ENCODE measurements at places on chromosomes 5 and 9.

DNA sequence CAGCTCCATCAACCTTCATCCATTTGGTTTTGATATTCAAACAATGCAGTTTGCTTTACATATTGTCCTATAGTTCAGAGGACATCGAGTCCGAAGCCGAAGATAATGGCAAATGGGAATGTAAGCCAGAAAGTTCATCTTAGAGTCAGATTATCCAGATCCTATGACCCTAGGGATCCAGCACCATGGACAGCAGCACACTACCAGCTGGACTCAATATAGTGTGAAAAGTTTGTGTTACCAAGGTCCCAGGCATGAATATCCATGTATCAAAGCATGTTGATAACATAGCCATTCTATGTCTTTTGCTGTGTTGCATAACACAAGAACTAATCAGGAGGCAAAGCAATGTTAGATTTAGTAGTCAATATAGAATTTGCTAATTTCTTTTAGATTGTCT, 46.3 kb downstream of the FSTL4 start:
- peak; percentile 65 for DNase-seq

GRCh38 chr5:149073213-149073612, 10.4 kb upstream of the SH3TC2 start:
- DNase-seq, result no peak

GRCh38 chr5:16897284-16897704, 38.8 kb downstream of the MYO10 start:
- no peak for DNase-seq

DNA sequence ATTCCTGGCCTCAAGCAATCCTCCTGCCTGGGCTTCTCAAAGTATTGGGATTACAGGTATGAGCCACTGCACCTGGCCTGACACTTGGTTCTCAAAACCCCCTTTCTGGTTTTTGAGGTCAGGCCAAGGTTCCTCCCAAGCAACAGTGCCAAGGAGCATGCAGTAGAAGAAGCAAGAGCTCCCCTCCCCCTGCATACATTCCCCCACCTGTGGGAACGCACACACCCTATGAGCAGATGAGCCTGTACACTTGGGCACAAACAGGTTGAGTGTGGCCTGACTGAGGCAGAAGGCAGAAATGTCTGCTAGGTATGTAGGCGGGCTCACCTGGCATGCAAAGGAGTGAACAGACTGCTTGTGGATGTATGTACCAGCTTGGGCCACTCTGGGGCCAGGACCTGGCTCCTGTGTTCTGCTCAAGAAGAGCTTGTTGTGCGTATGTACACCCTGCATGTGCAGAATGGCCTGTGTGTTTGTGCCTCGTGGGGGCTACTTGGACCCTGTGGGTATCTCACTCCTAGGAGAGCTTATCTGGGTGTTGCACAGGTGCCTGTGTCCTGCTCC, 1.7 kb downstream of the GPRIN1 start:
- no peak for DNase-seq

GRCh38 chr9:136359774-136360718, 3.5 kb downstream of the DNLZ start:
- no peak for DNase-seq

DNA sequence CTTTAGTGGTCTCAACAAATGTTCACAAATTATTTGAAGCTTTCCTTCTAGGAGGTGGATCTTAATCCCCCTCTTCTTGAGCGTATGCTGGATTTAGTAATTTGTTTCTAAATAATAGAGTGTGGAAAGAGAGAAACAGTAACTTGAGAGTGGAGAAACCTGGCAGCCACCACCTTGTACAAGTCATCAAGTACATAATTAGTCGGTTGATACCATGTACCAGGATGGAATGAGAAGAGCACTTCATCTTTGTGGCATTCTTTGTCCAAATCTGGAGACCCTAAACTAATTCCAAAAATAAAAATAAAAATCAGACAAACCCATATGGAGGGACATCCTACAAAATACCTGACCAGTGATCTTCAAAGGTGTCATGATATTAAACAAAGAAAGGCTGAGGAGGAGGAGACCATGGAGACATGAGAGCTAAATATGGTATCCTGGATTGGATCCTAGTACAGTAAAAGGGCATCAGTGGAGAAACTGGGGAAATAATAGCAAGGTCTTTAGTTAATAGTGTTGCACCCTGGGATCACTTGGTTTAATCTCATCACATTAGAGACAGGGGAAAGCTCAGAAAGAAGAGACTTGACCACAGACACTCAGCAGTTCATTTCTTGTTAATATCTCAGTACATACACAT, 147.9 kb downstream of the ASTN2 start:
- no peak for DNase-seq

DNA sequence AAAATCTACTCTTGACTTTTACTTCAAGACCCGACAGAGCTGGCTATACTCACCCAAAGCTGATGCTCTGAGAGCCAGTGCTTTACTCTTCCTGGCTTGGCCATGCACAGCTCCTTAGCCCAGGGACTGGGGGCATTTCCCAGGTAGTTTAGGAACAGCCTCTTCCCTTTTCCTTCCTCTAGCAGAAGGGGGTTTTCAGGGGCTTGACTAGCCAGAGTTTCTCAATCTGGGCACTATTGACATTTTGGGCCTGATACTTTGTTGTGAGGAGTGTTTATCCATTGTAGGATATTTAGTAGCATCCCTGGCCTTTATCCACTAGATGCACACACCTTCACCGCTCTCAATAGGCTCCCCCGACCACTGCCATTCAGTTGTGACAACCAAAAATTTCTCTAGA, 50.0 kb upstream of the RFX3 start:
- DNase-seq, result no peak

GRCh38 chr5:171175746-171176145, 133.3 kb upstream of the TLX3 start:
- no peak for DNase-seq

- DNase-seq, result peak; percentile 90
These were observed 207.7 kb downstream of the PDE4D start for GRCh38 chr5:59685793-59686192.

DNA sequence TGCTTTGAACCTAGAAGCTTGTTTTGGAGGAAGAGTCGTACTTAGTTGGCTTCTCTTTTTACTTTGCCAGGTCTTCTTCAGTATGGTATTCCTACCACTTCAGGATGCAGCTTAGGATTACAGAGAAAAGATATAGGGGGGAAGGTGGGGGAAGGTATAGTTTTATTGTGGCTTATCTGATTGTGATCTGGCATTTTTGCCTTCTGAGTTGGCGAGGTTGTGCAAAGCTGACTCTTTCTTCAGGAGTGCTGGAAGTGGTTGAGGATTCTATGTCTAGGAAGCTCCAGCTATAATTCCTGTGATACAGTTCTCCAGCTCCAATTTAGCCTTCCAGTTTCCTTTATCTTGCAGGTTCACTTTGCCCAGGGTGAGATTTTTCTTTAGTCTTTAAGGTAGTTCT, 7.0 kb downstream of the CDC42SE2 start:
- DNase-seq, result no peak

- no peak for DNase-seq
These were observed 5.8 kb upstream of the SNAPC3 start for GRCh38 chr9:15416880-15417279.

DNA sequence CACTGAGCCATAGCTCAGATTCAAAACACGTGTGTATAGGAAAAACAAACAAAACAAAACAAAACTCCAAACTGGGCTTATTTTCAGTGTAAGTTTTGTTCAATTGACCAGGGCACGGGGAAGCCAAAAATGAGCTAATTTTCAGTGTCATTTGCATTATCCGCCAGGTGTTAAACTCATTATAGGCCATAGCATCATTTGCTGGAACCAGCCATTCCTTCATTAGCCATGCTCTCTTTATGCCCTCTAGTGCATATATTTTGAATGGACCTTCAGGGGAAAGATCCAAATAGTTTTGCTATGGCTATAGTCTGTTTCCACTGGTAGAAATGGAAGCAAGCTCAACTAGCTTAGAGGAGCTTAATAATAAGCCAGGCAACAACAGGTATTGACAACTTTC, 1205.2 kb upstream of the DMAC1 start:
- peak; percentile 9 for DNase-seq

- no peak for DNase-seq
These were observed 215.8 kb downstream of the MELK start for GRCh38 chr9:36788534-36788933.

Measured in muscle of back (tissue), 13 donors.